Bronchial epithelial cell (primary cell): ENCODE measurements at places on chromosomes 4 and X. TPM values are rescaled to one million over a fixed set of nuclear protein-coding genes. Genes with fewer than 3 reads are reported as not detected.
A peak's percentile ranks its signal among the peaks of the same experiment; 100 is the strongest.

DNA sequence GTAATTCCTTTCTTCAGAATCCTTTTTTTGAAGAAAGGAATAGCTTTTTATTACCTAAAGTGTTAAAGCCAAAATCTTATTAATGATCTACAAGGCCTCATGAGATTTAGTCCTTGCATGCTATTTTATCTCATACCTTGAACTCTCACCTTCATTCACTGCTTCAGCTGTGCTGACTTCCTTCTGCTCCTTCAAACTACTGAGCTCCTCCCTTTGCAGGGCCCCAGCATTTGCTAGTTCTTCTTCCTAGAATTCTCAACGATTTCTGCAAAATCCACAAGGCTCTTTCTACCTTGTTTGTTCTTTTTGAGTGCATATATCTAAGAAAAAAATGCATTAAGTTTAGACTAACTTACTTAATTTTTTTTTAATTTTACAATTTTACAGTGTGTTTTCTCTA is 619.5 kb downstream of the EPHA5 start:
- DNase-seq: no peak

DNA sequence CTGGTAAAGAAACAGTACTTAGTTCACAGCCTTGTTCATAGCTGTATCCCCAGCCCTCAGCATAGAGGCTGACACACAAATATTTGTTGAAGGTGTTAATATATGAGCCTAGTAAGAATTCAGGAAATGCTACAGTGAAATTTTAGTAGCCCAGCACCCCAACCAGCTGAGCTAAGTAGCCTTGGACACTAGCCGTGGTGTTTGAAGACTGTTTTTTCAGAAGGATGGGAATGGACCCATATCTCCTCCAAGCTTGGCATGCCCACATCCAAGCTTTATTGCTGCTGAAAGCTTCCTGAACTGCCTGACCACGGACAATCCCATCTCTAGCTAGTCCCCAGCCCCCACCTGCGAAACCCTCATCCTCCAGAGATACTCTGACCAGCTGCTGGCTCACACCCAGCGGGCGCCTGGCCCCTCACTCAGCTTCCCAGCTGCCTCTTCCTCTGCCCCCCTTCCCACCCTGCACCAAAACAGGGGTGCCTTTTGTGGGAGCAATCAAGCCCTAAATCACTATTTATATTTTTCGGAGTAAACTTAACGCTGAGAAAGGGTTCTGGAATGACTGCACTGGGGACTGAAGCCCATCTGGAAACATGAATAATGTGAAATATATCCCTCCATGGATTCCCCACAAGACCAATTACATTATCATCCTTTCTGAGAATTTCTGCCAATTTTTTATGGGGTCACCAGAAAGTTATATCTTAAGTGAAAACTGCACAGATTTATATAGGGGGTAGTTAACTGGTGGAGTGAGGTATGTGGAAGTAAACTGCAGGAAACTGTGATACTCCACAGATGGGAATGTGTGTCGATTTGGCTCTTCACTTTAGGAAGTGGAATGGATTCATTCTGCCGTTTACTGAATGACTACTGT is 41.1 kb upstream of the CBR4 start:
- no peak for DNase-seq

DNA sequence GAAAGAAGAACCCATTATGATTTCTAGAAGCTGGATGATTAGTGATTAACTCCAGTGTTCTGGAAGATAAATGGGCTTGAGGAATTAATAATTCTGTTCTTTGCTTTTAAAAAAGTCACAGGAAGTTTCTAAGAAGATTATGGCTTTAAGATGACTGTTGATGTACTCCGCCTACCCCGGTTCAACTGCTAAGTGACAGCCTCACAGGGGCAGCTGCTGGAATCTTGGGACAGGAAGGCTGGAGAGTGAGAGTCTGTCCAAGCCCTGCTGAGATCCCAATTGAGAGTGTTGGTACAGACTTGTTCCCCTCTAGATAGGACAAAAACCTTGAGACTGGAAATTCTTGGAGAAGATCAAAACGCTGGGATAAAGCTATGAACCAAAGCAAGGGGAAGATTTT is 37.3 kb downstream of the NPY1R start:
- DNase-seq: no peak

DNA sequence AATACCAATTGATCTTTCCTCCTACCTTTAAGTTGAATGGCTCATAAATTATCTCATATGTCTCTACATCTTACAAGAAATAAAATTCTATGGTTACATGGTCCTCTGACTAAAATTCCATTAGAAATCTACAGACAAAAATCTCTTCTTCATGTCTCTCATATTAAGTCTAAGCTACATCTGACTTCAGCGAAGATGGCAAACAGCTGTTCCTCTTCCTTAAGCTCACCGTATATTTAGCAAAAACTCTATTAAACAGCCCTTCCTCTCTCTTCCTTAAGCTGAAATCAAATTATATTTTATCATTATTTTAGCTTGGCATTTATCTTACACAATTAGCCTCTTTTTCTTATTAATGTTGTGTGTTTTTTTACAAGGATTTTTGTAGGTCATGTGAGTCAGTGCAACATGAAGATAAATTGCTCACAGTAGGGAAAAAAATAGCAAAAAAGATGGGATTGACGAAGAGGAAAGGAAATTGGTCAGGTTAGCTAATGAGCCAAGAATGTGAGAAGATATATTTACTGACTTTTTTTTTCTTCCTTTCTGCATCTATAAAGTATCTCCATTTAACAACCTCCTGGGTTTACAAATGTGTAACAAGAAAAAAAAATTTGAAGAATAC is 2412.8 kb downstream of the ARAP2 start:
- DNase-seq: no peak

DNA sequence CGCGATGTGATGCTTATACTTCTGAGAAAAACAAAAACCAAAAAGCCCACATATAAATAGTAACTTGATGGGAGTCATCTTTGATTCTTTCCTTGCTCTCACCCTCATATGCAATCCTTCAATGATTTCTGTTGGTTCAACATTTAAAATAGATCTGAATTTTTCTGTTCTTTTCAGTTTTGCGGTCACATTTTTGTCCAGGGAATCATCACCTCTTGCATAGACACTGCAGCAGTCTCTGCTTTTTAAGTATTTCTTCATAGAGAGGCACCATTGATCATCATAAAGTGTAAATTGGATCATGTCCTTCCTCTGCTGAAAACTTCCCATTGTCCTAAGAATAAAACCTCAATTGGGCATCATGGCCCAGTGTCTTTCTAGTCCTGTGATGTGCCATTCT is 81.1 kb upstream of the SLC4A4 start:
- no peak for DNase-seq

GRCh38 chr4:11774346-11774745 is 345.7 kb upstream of the HS3ST1 start:
- peak; percentile 25 for DNase-seq

DNA sequence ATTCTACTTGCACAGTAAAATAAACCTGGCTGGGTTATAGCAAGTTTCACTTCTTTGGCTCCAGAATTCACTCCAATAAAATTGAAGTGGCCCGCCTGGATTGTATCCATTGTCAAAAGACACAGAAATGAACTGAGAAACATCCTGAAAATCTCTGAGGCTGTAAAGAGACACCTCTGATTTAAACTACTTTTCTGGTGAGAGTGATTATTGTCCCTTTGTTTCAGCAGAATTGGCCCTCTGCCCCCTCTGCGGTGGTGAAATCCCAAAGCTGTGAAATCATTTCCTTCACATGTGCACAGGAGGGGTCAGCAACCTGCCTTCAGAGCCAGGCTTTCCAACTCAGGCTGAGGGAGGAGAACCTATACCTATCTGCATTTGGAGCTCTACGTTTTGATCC is 23.0 kb downstream of the GAB3 start:
- DNase-seq: peak; percentile 55

- DNase-seq: no peak
Measured at GRCh38 chr4:57034520-57034919, 55.8 kb downstream of the POLR2B start.

DNA sequence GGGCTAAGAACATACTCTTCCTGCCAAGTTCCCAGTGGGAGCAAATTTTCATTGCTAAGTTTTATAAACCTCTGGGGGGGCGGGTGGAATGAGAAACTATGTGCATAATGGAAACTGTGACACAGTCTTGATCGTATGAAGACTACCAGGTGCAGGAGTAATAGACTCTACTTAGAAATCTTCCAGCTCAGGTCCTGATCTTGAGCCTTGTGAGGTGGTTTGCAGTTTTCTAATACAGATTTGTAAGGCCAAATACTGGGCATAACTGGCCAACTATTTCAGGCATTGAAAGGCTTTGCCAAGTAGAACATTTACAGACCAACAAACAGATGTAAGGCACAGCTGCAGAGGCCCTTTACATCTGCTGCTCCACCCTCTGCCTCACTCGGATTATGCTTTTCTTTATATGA is 89.7 kb upstream of the CBR4 start:
- DNase-seq: no peak

GRCh38 chrX:3584415-3584996 is 128.9 kb downstream of the PRKX start:
- DNase-seq: no peak

DNA sequence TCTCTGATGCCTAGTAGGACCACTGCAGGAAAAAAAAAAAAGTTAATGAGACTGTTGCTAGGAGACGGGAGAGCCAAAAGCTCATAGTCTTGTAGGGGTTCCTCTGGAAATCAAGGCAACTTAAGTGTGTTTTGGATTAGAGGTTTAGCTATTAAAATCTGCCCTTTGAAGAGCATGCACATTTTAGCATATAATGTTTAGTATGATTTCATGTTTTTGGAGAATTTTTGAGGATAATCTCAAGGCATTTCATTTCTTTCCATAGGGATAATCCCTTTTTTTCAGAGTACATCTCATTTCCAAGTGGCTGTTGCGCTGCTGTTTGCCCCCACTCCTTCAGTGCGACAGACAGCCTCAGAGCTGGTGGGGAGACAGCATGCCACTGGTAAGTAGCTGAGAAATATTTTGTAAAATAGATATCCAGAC is at the start of gene LINC00632:
TSS of gene LINC00632 (plus strand) at position 339 of the 426 bp plus-strand sequence.
- no peak for DNase-seq

DNA sequence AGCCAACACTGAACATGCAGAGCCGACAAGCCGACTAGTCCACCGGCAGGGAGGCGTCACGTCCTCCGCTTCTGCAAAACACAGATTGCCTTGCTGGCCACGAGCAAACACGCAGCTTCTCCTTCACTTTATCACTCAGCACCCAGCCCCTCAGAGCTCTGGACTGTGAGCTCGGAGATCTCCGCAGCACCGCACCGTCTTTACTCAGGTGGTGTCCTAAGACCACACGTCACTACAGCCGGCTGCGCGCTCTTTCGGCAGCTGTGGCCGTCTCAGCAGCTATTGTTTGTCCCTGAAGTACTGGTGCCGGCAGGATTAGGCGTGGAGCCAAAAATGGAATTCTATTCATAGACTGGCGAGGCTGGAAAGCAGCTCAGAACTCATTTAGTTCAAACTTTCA is 72.0 kb downstream of the FAT1 start:
- no peak for DNase-seq

- DNase-seq: no peak
Measured at GRCh38 chr4:47733302-47734175, 104.3 kb downstream of the CORIN start.

DNA sequence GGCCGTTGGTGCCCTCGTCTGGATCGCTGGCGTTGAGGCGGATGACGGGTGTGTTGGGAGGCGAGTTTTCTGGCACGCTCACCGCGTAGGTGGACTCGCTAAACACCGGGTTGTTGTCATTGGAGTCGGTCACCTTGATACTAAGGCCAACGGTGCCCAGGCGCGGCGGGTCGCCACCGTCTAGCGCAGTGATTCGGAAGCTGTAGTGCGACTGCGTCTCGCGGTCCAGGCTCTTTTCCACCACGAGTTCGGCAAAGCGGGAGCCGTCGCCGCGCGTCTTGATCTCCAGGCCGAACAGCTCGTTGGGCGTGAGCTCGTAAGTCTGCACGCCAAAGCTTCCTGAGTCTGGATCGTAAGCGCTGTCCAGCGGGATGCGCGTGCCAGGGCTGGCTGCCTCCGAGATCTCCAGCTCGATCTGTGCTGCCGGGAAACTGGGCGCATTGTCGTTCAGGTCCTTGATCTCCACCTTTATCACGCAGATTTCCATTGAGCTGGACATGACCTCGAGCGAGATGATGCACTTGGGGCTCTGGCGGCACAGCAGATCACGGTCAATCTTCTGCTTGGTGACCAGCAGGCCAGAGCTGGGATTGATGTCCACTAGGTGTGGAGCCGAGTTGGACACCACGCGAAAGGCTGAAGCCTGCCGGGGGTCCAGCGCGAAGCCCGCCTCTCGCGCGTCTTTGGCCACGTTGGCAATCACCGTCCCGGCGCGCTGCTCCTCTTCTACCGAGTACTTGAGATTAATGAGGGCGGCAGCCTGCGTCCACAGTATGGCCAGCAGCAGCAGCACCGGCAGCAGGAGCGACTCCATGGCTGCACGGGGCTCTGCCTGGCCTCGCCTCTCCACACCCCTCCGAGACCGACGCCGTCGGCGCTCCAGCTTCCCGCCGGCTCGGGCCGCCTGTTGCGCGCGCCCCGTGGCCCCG is 2.0 kb downstream of the PCDH19 start:
- DNase-seq: no peak

DNA sequence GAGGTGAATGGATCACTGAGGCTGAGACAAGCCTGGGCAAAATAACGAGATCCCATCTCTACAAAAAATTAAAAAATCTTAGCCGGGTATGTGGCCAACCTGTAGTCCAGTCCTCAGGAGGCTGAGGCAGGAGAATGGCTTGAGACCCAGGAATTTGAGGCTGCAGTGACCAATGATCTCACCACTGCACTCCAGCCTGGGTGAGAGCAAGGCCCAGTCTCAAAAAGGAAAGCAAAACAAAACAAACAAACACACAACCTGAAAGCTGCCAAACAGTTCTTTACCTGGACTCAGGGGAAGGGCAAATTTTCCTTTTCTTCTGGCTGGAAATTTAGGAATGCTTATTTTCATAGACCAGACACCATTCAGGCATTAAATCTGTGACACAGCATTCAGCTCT is 163.1 kb upstream of the FAT1 start:
- no peak for DNase-seq

GRCh38 chr4:69718396-69719271 is 41.8 kb downstream of the SULT1B1 start:
- DNase-seq: peak; percentile 87

GRCh38 chrX:153546386-153546785 is 28.9 kb downstream of the ATP2B3 start:
- no peak for DNase-seq

GRCh38 chr4:99135541-99136162 is 8.4 kb downstream of the ADH4 start:
- DNase-seq: no peak

CENPVL1 gene
- not detected in 2 replicates for total RNA-seq

HSD17B13 gene
- not detected in 2 replicates for total RNA-seq

DOK7 gene
- 1.0 and 4.2 TPM in 2 replicates for total RNA-seq

STARD8 gene
- total RNA-seq: not detected in 2 replicates

CNGA1 gene
- total RNA-seq: 1.6 and 5.4 TPM in 2 replicates
